Activated CD8-positive, alpha-beta memory T cell treated with anti-CD3 and anti-CD28 coated beads, Interleukin-2, amount 10 ng/mL, durations not matched to agents 7 days and 5 days (primary cell): ENCODE measurements at places on chromosomes 13 and 19. TPM values are rescaled to one million over a fixed set of nuclear protein-coding genes. Genes with fewer than 3 reads are reported as not detected.

The SIGLEC8 gene
- not detected for total RNA-seq

GRCh38 chr13:105048677-105049076, 1486.8 kb downstream of the EFNB2 start:
- DNase-seq = no peak

DNA sequence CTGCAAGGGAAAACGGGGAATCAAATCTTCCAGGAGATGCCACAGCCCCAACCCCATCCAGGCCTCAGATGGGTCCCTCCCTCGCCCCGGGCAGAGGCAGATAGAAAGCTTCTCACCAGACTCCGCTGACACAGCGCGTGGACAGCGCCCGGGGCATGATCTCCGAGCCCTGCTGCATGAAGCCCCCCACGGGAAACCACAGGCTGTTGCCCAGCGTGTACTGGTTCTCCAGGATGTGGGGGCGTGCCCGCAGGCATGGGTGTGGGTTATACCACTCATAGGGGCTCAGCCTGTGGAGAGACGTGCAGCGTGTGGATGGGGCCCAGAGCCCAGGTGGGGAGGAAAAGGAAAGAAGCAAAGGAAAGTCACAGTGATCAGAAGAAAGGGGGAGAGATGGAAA, 27.2 kb upstream of the ATP1A3 start:
- DNase-seq = no peak

GRCh38 chr19:19202707-19203011, 555 bp downstream of the NR2C2AP start:
- DNase-seq = no peak

The CEACAM6 gene
- not detected for total RNA-seq

DNA sequence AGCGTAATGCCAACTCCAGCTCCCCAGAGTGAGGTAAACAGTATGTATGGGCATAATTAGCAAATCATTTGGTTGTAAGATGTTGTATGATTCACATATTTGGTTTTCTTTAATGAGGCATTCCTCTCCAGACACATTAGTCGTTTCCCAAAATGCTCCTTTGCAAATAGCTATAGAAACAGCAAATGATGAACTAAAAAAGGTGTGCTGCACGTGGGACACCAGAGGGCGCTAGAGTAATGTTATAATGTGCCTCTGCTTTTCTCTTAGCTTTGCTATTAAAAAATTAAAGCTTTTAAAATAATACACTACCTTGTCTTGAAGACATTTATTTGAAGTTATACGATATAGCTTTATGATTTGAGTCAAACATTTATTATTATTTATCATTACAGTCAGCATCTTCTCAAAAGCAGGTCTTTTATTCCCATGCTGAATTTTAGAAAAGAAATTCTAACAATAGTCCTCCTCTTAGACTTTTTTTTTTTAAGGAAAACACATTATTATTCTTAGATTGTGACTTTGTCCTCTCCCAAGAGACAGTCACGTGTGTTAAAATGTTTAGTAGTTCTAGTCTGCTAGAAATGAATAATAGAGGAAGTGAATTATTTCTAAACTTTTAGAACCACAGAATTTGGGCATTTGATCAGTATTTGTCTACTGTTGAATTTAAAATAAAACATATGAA, 121.6 kb upstream of the FRY start:
- DNase-seq = peak; percentile 52

DNA sequence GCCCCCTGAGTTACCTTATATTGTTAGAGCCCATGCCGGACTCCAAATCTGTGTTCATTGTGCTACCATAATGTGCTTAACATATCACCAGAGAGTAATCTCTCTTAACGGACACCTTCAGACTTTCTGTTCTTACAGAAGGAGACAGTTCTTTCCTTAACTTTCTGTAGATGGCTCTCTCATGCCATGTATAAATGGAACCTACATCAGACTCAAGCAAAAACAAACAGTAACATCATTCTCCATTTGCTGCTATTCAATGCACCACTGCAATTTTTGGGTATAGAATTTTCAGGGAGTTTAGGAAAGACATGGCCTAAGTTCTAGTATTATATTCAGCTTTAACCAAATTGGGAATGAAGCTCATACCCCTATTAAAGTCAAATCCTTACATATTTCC, 12.6 kb upstream of the UGGT2 start:
- DNase-seq = no peak

DNA sequence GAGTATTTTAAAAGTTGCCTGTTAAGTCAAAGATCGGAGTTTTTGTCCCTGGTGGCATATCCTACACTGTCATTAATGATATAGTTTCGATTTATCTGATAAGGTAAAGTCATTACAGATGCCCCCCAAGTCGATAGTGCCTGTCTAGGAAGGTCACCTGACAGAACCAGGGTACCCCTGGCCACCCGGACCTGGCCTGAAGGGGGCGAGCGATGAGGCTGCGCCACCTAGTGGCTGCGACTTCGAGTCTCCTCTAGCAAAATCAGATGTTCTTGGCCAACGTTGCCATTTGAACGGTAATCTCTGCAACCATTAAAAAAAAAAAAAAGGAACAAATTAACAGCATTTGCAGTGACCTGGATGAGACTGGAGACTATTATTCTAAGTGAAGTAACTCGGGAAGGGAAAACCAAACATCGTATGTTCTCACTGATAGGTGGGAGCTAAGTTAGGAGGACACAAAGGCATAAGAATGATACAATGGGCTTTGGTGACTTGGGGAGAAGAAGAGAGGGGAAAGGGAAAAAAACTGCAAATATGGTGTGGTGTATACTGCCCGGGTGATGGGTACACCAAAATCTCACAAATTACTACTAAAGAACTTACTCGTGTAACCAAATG, 565.1 kb downstream of the LIG4 start:
- DNase-seq = peak; percentile 41

DNA sequence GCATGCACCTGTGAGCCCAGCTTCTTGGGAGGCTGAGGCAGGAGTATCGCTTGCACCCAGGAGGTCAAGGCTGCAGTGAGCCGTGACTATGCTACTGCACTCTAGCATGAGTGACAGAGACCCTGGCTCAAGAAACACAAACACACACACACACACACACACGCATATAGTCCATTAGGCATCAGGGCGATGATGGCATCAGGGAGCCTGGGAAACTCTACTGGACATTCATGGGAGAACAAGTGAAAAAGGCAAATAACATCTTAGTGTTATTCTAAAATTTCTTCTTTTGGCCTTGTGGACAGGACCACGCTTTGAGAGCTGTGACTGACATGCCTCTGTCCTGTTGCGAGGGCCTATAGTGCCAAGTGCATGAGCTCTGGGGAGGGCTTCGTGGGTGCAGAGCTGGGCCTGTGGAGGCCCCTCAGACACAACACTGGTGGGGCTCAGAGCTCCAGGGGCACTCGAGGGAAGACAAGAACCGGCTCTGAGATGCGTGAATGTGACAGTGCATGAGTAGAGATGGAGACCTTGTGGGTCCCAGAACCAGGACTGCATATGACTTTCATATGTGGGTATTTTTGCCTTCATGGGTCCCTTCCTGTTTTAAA, 8.0 kb upstream of the USF2 start:
- DNase-seq = peak; percentile 38
